ENCODE measurements at places on chromosomes 2 and 18. TPM values are rescaled to one million over a fixed set of nuclear protein-coding genes. Genes with fewer than 3 reads are reported as not detected.
A peak's percentile ranks its signal among the peaks of the same experiment; 100 is the strongest.

- DNase-seq, result no peak
These were observed 588 bp downstream of the TMEM214 start for GRCh38 chr2:27033253-27033852.

- DNase-seq, result no peak
These were observed 66.4 kb downstream of the TRAPPC12 start for GRCh38 chr2:3445891-3446290.

DNA sequence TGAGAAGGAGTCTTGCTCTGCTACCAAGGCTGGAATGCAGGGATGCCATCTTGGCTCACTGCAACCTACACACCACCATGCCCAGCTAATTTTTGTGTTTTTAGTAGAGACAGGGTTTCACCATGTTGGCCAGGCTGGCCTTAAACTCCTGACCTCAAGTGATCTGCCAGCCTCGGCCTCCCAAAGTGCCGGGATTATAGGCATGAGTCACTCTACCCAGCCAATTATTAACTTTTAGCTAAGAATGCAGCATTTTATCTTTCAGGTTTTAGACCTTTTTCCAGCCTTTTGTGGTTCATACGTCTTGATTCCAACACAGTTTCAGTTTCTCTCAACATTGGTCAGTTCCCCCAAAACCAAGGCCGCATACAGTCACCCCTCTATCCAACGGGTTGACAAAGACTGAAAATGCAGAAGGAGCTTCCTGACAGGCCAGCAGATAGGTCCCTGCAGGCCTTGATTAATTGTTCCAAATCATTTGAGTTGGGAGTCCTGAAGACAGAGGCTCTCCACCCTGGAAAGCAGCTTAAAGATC lies 262.2 kb upstream of the KLHL29 start:
- DNase-seq, result no peak

Gene NAPG
- total RNA-seq, result 28.3 TPM

GRCh38 chr2:171963198-171963597 lies 36.6 kb upstream of the METAP1D start:
- no peak for DNase-seq

DNA sequence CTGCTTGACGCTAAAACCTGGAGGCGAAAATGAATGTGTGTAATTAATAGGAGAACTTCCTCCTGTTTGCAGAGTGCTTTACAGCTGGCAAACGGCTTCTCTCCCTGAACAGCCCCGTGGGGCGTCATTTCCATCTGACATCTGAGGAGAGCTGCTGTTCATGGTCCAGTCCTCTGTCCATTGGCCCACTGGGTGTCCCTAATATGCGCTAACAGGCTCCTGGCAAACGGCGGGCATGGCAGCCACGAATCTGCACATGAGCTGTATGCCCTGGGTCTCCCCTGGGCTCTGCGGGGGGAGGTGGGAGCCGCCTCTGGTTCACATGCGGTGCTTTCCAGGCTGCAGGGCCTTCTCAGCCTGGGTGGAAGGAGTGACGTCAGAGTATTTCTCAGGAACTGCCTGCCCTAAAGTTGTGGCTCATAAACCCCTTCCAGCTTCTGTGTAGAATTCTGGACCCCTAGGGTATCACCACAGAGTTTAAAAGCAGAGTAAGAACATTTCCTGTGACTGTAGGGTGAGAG lies 73.2 kb downstream of the LRRFIP1 start:
- DNase-seq, result peak; percentile 91

Gene TRABD2A
- total RNA-seq, result 0.21 TPM

Gene ANKRD30BL
- total RNA-seq, result not detected

DNA sequence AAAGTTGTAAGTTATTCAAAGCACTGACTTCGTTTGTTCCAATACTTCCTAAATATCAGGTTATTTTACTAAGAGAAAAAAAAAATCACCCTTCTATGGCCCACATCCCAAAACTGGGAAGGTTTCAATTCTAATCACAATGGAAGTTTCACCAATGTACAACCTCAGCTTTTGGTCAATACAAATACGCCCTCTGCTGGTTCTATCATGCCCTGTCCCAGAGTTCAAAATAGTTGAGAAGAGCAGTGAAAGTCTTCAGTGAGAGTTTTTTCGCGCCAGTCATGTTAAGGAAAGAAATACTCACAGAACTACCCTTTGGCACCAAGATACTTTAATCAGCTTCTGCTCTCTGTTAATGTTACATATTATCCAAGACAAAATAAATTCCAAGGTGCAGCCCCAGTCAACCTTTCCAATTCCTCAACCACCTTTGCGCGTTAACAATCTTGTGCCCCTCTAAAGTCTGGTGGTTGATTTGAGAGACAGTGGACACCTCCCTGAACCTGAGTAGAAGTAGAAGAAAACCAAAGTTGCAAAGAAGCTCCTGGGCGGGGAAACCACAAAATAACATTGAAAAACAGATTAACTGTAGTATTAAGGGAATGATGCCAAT lies 59.9 kb downstream of the SUMO1 start:
- no peak for DNase-seq

DNA sequence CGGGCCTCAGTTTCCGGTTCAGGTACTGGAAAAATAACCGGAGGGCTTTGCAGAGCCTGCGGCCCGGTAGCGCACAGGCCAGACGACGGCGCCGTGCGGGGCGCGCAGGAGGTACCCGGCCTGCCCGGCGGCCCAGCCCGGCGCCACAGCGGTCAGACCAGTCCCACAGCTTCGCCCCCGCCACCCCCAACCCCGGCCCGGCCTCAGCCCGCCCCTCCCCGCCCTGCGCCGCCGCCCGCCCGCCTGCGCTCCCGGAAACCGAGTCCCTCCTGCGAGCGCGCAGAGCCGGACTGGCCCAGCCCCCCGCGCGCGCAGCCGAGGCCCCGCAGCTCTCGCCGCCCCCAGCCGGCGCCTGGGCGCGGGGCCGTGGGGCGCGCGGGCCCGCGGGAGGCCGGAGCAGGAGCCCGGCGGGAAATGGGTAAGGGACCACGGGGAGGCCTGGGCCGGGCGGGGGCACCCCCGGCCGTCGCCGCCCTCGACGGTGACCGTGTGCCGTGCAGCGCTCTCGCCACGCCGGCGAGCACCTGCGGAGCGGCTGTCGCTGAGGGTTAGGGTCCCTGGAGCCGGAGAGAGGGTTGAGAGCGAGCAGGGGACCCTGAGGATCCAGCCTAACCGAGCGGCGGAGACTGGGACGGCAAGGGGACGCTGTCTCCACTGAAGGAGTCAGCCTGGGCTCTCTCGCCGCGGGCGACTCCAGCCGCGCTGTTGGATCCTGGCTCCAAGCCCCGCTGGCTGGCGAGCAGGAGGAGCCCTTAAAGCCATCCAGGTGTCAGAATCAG lies 16.5 kb upstream of the PSD4 start:
- DNase-seq, result peak; percentile 84

DNA sequence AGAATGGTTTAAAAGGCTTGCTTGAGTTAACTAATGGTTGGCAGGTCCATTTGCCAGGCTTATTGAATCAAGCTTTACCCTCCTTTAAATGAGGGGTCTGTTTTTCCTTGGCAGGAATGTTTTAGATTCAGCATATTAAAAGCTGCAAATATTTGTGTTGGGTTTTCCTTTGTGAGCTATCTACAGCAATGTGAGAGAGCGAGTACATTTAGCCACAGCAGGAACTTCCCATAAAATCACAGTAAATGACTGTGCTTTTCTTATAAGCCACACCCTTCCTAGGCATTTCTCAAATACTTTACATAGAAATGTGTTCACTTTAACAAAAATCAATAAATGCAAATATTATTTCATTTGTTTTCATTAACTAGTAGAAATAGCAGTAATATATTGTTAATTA lies 23.9 kb downstream of the CALCRL start:
- DNase-seq, result no peak

DNA sequence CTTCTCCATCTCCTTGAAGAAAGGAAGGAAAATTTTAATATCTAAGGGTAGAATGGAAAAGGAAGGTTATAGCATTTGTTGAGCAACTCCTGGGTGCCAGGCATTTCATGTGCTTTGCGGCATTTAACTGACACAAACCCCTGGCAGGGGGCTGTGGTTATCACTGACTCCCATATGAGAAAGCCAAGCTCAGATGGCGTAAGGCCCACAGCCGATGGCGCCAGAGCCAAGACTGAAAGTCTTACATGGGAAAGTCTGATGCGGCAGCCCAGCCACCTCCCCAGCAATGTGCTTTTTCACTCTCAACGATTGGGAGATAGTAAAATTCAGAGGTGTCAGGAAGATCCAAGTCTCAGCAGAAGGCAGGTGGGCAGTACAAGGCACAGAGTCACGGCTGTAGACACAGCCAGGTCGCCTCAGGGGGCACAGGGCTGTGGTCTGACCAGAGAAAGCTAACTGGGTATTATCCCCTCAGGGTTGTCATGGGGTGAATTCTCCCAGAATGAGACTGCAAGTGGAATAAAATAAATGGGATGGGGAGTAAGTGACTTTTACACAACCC lies 324.2 kb upstream of the NCKAP5 start:
- peak; percentile 76 for DNase-seq

DNA sequence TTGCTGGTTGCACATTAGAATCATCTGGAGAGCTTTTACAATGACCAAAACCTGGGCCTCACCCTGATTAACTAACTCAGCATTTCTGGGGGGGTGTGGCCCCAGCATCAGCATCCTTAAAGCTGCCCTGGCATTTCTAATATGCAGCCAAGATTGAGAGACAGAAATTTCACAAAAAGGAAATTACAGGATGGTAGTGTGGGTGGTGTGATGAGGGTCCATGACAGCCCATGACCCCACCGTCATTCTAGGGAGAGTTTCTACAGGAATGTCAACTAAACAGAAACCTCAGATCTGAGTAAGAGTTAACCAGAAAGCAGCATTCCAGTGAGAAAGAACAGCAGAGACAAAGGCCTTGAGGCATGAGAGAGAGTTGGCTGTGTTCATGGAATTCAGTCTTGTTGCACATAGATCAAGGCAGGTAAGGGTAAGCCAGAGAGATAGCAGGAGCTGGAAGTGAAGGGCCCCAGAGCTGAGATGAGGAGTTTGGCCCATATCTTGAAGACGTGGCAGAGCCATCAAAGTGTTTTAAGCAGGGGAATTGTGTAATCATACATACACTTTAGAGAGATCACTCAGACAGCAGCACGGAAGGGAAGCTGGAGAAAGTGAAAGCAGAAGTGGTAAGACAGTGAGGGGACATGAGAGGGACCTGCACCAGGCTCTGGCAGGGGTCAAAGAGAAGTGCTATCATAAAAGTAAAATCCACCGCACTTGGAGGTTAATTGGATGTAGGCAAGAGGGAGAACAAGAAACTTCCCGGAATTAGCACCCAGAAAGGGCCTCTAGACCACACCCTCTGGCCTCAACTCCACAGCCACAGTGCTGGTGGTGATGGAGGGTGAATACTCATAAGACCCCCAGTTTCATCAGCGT lies 7.8 kb upstream of the TRABD2A start:
- DNase-seq, result peak; percentile 49

DNA sequence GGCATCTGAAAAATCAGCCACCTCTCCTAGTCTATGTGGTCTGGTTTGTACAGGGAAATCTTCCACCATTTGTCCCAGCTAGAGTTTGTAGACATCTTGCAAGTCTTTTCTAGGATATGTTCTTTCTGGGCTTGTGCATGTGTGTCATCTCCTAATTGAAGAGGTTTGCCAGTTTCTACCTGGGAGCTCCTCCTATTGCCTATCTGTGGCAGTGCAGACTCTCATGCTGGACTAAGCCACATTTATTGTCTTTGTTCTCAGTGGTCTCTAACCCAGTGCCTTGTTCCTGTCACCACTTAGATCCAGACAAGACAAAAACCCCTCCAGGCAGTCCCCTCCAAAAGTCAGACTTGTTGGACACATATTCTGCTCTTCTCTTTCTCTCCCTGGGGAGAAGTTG lies 72.0 kb upstream of the MRPS9 start:
- DNase-seq, result no peak

GRCh38 chr2:225156853-225157451 lies 114.7 kb upstream of the DOCK10 start:
- DNase-seq, result no peak

DNA sequence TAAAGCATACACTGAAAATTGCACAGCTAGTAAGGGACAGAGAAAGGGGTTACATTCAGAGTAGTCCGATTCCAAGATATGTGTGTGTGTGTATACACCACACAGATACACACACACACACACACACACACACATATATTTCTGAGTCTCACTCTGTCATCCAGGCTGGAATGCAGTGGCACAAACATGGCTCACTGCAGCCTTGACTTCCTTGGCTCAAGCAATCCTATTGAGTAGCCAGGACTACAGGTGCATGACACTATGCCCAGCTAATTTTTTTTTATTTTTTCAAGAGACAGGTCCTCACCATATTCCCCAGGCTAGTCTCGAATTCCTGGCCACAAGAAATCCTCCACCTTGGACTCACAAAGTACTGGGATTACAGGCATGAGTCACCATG lies 68.1 kb upstream of the ITPRID2 start:
- no peak for DNase-seq

DNA sequence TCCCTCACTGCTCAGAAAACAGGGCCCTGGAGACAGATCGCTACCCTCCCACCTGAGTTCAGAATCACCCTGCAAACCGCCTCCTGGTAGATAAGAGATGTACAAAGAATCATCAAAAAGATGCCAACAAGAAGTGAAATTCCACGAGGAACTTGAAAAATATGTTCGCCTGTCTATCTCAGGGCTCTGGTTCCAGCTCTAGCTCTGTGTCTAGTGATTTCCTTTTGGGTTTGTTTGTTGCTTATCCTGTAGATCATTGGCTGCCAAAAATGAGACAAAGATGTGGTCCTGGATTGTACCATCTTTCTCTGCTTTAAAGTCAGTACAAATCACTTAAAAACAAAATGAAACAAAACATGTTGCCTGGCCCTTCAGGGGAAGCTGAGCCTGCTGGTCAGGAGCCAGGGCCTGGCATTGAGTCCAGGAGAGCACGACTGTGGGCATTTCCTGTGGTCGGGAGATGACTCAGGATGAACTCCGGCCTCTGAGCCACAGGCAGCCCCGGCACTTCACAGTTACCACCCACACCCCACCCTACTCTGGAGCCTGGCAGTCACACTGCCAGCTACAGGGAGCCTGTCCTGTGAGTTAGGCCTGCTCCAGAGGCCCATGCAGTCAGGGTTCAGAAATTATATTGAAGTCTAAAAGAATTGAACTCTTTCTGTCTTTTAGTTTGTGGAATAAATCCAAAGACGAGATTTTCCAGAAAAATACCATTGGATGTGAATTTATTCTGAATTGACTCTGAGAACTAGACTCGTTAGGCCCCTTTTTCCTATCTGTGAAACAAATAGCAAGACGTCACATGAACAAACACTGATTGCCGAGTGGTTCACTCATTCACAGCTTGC lies 8.0 kb upstream of the ITGB6 start:
- DNase-seq, result peak; percentile 95

DNA sequence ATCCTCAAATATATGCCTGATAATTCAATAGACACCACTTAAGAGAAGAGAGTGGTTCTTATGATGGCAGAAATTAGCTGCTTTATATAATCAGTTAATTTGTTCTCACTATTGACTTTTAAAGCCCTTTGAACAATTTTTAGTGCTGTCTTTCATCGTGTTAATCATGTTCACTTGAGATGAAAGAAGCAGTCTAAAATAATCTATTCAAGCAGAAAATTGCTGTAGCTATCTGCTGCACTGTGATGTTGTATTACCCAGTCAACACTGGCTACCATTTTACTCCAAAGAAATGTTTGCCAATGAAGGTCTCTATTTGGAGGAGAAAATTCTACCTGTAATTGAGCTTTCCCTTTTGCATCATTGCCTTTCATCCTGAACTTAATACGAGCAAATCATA lies 459.8 kb upstream of the FSIP2 start:
- no peak for DNase-seq

- no peak for DNase-seq
These were observed 142.4 kb downstream of the CDH2 start for GRCh38 chr18:28034567-28034966.

All from osteocyte (in vitro differentiated cells).